Endothelial cell (in vitro differentiated cells): ENCODE measurements at places on chromosomes 1 and 21.

- no peak for DNase-seq
- H3K4me3 ChIP-seq: no peak overlapping the region
- H3K4me1 ChIP-seq: no peaks in the 10 kb centered on the region
- H3K27ac ChIP-seq: no peak overlapping the region
- H3K36me3 ChIP-seq: no peaks in the 10 kb centered on the region
Observed at GRCh38 chr1:184563308-184563707, 176.5 kb downstream of the C1orf21 start.

GRCh38 chr1:65791396-65791795, 1.3 kb upstream of the PDE4B start:
- peaks cover 18% of the 10 kb centered on the region for H3K4me1 ChIP-seq
- no peaks in the 10 kb centered on the region for H3K36me3 ChIP-seq
- H3K4me3 ChIP-seq: no peak overlapping the region
- H3K27ac ChIP-seq: no peak overlapping the region
- peaks cover 10% of the 10 kb centered on the region for H3K27me3 ChIP-seq
- DNase-seq: no peak

GRCh38 chr1:6803357-6803756, 18.1 kb downstream of the CAMTA1 start:
- no peak overlapping the region for H3K4me3 ChIP-seq
- H3K27ac ChIP-seq: no peak overlapping the region
- H3K36me3 ChIP-seq: no peaks in the 10 kb centered on the region
- H3K27me3 ChIP-seq: no peaks in the 10 kb centered on the region
- DNase-seq: no peak

- H3K4me3 ChIP-seq: no peak overlapping the region
- H3K36me3 ChIP-seq: no peaks in the 10 kb centered on the region
- no peaks in the 10 kb centered on the region for H3K27me3 ChIP-seq
- no peak overlapping the region for H3K27ac ChIP-seq
Observed at GRCh38 chr1:90809093-90809492, 92.0 kb upstream of the BARHL2 start.

GRCh38 chr21:38244885-38245869, 11.6 kb upstream of the KCNJ15 start:
- no peaks in the 10 kb centered on the region for H3K27me3 ChIP-seq
- H3K36me3 ChIP-seq: no peaks in the 10 kb centered on the region
- DNase-seq: no peak
- no peak overlapping the region for H3K27ac ChIP-seq
- H3K4me1 ChIP-seq: no peaks in the 10 kb centered on the region

DNA sequence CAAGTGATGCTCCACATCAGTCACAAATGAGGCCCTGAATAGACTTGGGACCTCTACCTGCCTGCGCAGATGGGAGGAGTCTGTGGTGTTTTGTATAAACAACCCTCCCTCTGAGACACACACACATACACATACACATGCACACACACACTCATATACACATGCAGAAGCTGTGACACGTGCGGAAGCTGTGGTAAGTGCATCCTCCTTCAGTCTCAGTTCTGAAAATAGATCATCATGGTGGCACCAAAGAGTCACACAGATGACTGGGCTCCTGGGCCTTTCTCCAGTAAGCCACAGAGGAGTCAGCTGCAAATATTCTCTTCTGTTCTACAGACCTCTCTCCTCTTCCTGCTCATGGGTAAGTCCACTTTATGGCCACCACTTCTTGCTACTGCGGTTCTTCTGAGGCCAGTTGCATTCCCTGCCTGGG, at the start of gene LY9:
LY9 (plus strand) TSS at position 224 of the 433 bp plus-strand sequence; CDS start at position 238, 14 bp downstream.
- DNase-seq: no peak
- H3K4me1 ChIP-seq: peaks cover 3% of the 10 kb centered on the region
- H3K36me3 ChIP-seq: no peaks in the 10 kb centered on the region
- H3K27me3 ChIP-seq: peaks cover 3% of the 10 kb centered on the region
